ENCODE measurements at places on chromosomes 5 and 9. TPM values are rescaled to one million over a fixed set of nuclear protein-coding genes. Genes with fewer than 3 reads are reported as not detected.

- H3K27ac ChIP-seq: no peak overlapping the region
- H3K27me3 ChIP-seq: no peaks in the 10 kb centered on the region
- no peaks in the 10 kb centered on the region for H3K36me3 ChIP-seq
- DNase-seq: no peak
Observed at GRCh38 chr9:120724757-120725400, 10.6 kb upstream of the MEGF9 start.

DNA sequence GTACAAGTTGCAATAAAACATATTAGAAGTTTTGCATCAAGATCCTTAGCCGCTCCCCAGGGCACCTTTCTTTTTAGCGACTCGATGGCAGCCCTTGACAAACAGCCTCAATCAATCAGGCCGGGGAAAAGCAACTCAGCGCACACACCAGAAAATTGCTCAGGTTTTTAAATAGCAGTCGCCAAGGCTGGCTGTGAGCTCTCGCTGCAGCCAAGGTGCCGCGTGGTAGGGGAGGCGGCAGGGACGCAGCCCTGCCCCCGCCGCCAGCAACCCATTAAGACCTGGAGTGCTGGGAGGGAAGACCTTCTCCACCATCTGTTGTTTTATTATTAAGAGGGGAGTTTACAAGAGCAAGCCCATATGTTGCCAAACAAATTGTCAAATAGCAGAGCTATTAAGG lies 22.6 kb downstream of the ASS1 start:
- H3K36me3 ChIP-seq: no peaks in the 10 kb centered on the region
- no peak for DNase-seq
- peaks cover 4% of the 10 kb centered on the region for H3K27me3 ChIP-seq
- no peaks in the 10 kb centered on the region for H3K4me1 ChIP-seq
- H3K4me3 ChIP-seq: no peak overlapping the region

- no peaks in the 10 kb centered on the region for H3K27me3 ChIP-seq
- H3K4me3 ChIP-seq: no peak overlapping the region
- no peaks in the 10 kb centered on the region for H3K36me3 ChIP-seq
- H3K4me1 ChIP-seq: no peaks in the 10 kb centered on the region
Observed at GRCh38 chr9:92911511-92912475, 34.0 kb upstream of the ZNF484 start.

DNA sequence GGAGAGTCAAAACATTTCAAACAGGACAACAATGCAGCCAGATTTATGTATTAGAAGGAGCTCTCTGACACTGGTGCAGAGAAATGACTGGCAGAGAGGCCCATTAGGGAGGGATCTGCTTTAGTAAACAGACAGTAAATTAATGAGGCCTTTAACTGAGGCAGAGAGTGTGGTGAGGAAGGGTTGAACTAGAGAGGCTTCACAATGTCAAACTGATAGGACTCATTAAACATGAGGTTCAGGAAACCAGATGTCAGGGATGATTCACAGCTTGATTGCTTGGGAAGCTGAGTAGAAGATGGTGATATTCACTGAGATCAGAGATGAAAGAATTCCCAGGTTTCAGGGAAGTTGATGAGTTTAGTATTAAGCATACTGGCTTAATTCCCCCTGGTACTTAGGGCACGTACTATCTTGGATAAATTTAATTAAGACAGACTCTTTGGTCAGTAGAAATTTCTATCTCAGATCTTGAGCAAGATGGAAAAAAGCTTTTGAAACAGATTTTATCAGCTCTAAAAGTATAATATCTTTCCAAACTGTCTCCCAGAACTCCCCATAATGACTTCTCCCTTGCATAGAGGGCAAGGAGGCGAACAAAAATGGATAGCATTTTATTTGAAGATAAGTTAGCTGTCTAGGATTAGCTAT lies 8.6 kb upstream of the MUSK start:
- DNase-seq: no peak
- H3K27ac ChIP-seq: no peak overlapping the region
- no peaks in the 10 kb centered on the region for H3K27me3 ChIP-seq
- H3K4me3 ChIP-seq: no peak overlapping the region
- H3K36me3 ChIP-seq: no peaks in the 10 kb centered on the region

- peak overlapping the region; percentile 19 for H3K27ac ChIP-seq
- DNase-seq: no peak
- H3K4me1 ChIP-seq: peaks cover 48% of the 10 kb centered on the region
- no peaks in the 10 kb centered on the region for H3K36me3 ChIP-seq
- H3K27me3 ChIP-seq: no peaks in the 10 kb centered on the region
Observed at GRCh38 chr9:131418143-131419025, 24.5 kb downstream of the PRRC2B start.

- DNase-seq: no peak
- no peaks in the 10 kb centered on the region for H3K27me3 ChIP-seq
- H3K36me3 ChIP-seq: no peaks in the 10 kb centered on the region
- H3K27ac ChIP-seq: no peak overlapping the region
Observed at GRCh38 chr5:86824637-86825036, 206.9 kb downstream of the COX7C start.

Gene FBXW5
- total RNA-seq: 86.5 TPM

DNA sequence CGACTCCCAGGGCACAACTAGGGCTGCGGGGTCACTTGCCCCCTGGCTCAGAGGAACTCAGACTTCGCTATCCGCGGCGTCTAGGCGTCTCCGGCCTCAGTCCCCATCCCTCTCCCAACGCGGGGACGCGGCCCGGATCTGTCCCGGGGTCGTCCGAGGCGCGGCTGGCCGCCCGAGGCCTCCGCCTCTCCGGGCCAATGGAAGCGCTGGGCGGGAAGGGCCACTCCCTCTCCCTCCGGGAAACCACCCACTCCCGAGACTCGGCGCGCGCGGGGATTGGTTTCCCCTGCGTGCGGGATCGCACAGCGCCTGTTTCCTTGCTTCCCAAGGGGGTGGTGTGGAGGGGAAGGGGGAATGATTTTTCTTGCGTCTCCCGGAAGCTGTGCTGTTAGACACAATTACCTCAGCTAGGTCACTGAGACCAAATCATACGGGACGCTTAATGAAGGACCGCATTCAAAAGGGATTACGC lies 38.3 kb downstream of the NR2F1 start:
- H3K27ac ChIP-seq: no peak overlapping the region
- H3K27me3 ChIP-seq: no peaks in the 10 kb centered on the region
- H3K4me1 ChIP-seq: peaks cover 7% of the 10 kb centered on the region
- H3K4me3 ChIP-seq: peak overlapping the region; percentile 31

Gene CDKN2B-AS1
- 3.6 TPM for total RNA-seq

Gene STOM
- total RNA-seq: 8.8 TPM

- peaks cover 70% of the 10 kb centered on the region for H3K36me3 ChIP-seq
- no peak overlapping the region for H3K27ac ChIP-seq
- no peaks in the 10 kb centered on the region for H3K27me3 ChIP-seq
- DNase-seq: no peak
Observed at GRCh38 chr5:81080809-81081460, 120.8 kb downstream of the RASGRF2 start.

- H3K36me3 ChIP-seq: no peaks in the 10 kb centered on the region
- no peaks in the 10 kb centered on the region for H3K27me3 ChIP-seq
- DNase-seq: no peak
- H3K4me1 ChIP-seq: no peaks in the 10 kb centered on the region
Observed at GRCh38 chr5:111829701-111830100, 72.7 kb upstream of the NREP start.

Gene TSSK1B
- total RNA-seq: not detected

- H3K4me1 ChIP-seq: no peaks in the 10 kb centered on the region
- H3K27me3 ChIP-seq: no peaks in the 10 kb centered on the region
- H3K36me3 ChIP-seq: no peaks in the 10 kb centered on the region
- H3K4me3 ChIP-seq: no peak overlapping the region
Observed at GRCh38 chr5:105544300-105544699, 1981.7 kb upstream of the NUDT12 start.

GRCh38 chr5:62312674-62313073 lies 6.7 kb downstream of the KIF2A start:
- DNase-seq: no peak
- no peaks in the 10 kb centered on the region for H3K36me3 ChIP-seq
- H3K27me3 ChIP-seq: no peaks in the 10 kb centered on the region
- H3K4me1 ChIP-seq: peaks cover 77% of the 10 kb centered on the region
- no peak overlapping the region for H3K27ac ChIP-seq

- no peak overlapping the region for H3K27ac ChIP-seq
- H3K27me3 ChIP-seq: no peaks in the 10 kb centered on the region
- H3K36me3 ChIP-seq: no peaks in the 10 kb centered on the region
- no peak overlapping the region for H3K4me3 ChIP-seq
- H3K4me1 ChIP-seq: no peaks in the 10 kb centered on the region
- DNase-seq: no peak
Observed at GRCh38 chr5:53407373-53407772, 73.1 kb upstream of the FST start.

GRCh38 chr5:100496296-100496695 lies 38.9 kb upstream of the FAM174A start:
- H3K36me3 ChIP-seq: no peaks in the 10 kb centered on the region
- H3K4me3 ChIP-seq: no peak overlapping the region
- no peak for DNase-seq
- no peaks in the 10 kb centered on the region for H3K27me3 ChIP-seq
- no peaks in the 10 kb centered on the region for H3K4me1 ChIP-seq

- H3K27ac ChIP-seq: no peak overlapping the region
- no peaks in the 10 kb centered on the region for H3K27me3 ChIP-seq
- H3K4me3 ChIP-seq: no peak overlapping the region
- DNase-seq: no peak
Observed at GRCh38 chr5:114782177-114782576, 387.5 kb downstream of the TRIM36 start.
